ENCODE measurements at places on chromosomes 5 and 9.
A peak's percentile ranks its signal among the peaks of the same experiment; 100 is the strongest.

- no peak for DNase-seq
Measured at GRCh38 chr5:32030686-32031085, 143.4 kb downstream of the GOLPH3 start.

- DNase-seq = no peak
Measured at GRCh38 chr9:97140566-97140965, 101.6 kb upstream of the CTSV start.

- no peak for DNase-seq
Measured at GRCh38 chr5:169635936-169636335, 1.1 kb upstream of the DOCK2 start.

DNA sequence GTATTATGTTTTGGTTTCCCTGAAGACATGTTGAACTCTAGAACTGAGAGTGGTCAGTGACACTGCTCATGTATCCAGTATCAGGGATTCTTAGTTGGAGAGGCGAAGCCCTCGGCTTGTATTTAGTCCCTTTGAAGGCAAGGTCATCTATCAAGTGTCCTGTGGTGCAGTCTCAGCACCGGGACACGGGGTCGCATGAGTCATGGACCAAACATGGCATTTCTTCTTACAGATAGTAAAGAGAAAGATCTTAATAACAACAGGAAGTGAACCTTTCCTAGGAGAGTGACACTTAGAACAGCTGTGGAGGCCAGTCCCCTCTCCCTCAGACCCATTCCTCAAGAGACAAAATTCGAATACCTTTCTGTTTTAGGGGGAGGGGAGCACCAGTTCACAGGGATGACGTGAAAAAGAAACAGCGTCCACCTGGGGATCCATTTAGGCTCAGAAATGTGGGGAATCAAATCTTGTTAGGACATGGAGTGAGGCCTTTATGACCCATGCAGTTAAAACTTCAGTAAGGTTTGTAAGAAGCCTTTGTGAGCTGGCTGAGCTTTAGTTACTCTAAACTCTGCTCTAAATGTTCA, 86.5 kb downstream of the ADGRV1 start:
- no peak for DNase-seq

DNA sequence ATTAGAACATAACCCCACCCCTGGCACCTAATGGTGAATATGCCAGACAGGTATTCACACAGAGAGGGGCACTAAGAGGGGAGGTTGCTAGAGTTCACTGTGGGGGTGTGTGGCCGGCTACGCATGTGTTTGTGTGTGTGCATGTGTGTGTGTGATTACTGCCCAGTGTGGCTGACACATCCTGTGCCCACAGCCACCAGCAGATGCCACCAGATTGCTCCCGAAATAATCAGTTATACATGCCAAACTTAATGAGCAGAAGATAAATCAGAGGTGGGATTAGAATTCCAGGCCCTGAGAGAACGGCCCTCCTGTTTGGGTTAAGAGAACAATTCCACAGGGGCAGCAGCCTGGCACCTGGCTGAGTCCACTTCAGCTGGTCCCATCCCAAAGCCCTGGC, 91.8 kb upstream of the TBCA start:
- no peak for DNase-seq

DNA sequence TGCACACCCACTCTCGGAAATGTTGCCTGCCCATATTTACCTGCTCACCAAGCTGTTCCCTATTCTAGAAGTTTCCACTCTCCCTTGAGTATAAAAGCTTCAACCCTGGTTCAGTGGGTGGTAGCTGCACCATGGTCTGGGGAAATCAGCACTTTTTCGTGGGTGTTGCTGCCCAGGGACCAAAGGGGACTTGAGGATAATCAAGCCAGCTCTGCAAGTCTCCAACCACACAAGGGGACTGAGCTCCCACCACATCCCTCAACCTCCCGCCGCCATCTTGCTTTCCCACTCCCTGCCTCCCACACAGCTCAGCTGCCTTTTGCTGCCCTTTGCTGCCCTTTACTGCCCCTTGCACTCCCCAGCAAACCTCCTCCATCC, 210.0 kb downstream of the AUH start:
- peak; percentile 73 for DNase-seq

GRCh38 chr5:132498686-132499271, 8.2 kb upstream of the IRF1 start:
- DNase-seq = peak; percentile 60

GRCh38 chr9:128607642-128608350, 48.9 kb downstream of the DYNC2I2 start:
- no peak for DNase-seq

DNA sequence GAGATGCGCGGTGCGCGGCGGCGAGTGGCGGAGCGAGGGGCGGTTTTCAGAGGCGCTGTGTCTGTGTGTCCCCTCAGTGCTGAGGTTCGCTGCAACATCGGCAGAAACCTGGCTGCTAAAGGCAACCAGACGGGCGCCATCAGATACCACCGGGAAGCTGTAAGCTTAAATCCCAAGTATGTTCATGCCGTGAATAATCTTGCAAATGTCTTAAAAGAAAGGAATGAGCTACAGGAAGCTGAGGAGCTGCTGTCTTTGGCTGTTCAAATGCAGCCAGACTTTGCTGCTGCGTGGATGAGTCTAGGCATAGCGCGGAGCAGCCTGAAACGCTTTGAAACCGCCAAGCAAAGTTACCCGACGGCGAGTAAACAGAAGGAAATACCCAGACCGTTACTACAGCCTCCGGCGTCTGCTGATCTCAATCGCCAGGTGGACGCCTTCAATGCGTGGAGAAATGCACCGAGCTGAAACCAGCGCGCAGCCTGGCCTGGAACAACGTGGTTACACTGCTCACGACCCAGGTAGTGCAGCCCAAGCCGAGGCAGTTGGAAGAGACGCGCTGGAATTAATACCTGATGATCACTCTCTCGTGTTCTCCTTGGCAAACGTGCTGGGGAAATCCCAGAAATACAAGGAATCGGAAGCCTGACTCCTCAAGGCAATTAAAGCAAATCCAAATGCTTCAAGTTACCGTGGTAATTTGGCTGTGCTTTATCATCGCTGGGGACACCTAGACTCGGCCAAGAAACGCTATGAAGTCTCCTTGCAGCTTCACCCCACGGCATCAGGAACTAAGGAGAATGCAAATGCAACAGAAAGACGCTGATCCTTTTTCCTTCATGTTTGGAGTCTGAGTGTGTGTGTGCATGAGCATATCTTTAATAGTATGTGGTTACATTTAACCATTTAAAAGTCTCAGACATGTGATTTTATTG, 15.9 kb downstream of the OR2V1 start:
- DNase-seq = peak; percentile 60

- DNase-seq = no peak
Measured at GRCh38 chr9:119701651-119702050, 332.4 kb upstream of the BRINP1 start.

- no peak for DNase-seq
Measured at GRCh38 chr5:15835514-15835913, 335.5 kb downstream of the FBXL7 start.

- DNase-seq = no peak
Measured at GRCh38 chr5:78320401-78320800, 25.9 kb upstream of the AP3B1 start.

DNA sequence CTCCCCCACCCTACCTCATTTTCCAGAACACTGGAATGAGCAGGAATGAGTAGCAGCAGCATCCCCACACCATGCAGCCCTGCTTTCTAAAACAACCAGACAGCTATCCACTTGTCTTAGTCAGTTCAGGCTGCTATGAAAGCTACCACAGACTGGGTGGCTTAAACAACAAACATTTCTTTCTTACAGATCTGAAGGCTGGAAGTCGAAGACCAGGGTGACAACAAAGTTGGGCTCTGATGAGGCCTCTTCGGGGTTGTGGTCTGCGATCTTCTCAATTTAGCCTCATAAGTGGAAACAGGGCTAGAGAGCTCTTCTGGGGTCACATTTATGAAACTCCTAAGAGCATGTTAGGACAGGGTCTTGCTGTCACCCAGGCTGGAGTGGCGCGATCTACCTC, 38.9 kb downstream of the LPAR1 start:
- no peak for DNase-seq

DNA sequence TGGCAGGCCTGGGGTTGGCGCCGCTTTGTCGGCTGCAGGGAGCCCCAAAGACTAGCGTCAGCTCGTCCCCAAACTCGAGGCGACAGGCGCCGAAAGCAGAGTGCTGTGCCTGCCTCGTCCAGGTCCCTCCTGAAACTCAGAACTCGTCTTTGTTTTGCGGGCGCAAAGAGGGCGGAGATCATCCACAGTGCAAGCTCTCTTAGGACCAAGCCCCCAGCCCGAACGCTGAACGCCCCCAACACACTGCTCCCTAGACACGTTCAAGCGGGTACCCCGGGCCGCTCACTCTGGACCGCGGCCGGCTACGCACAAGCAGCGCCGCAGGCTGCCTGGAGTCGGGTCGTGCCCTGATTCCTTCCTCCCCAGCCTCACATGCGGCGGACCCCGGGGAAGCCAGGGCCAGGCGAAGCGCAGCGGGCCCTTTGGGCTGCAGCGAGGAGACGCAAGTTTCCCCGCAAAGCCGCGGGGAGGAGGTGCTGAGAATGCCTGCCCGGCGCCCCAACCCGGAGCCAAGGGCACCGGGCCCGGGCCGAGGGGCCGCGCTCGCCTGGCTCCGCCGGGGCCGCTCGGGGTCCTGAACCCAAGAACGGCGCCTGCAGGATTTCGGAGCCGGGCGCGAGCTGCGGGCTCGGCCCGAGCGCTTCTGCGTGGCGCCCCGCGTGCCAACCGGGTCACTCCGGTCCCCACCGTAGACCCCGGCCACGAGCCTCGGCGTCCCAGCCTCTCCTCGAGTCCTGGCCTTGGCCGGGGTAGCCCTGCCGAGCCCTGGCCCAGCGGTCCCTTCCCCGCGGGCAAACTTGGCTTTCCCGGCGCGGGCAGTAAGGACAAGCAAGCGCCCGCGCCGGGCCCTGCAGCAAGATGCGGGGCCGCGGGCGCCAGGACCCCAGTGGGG, 738 bp downstream of the FSTL4 start:
- peak; percentile 56 for DNase-seq

DNA sequence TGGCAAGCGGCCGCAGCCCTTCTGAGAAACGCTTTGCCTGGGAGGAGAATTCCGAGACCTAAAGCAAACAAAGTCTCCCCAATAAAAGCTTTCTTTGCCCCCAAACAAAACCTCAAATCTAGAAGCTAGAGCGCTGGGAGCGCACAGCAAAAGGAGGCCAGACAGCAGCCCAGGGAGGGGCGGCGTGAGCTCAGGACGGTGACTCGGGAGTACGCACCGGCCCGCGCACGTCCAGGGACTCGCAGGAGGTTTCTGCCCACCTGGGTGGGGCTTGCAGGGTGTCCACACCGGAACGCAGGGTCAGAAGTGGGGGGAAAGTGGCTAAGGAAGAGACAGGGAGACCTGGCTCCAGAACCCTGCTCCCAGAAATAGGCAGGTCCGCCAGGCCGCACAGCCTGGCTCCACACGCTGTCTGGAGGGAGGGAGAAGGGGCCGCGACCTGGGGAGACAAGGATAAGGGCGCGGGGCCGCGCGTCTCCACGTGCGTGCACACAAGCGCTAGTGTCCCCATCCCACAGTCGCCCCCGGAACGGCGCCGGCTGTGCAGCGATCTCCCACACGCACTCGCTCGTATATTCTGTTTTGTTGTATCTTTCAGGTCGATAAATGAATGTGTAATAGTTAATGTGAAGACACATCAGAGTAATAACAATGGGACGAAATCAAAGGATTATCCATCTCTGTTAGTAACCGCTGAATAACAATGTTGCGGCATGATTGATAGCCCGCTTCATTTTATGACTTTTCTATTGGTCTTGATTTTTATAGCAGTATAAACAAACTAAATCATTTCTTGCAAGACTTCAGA, 2.3 kb upstream of the OTP start:
- no peak for DNase-seq

- no peak for DNase-seq
Measured at GRCh38 chr9:98291820-98292219, 36.4 kb upstream of the TBC1D2 start.

- no peak for DNase-seq
Measured at GRCh38 chr9:111038331-111039230, at the start of gene LPAR1. LPAR1 (minus strand) TSS chr9:111038470; CDS start chr9:110972117, 66,353 bp downstream.

DNA sequence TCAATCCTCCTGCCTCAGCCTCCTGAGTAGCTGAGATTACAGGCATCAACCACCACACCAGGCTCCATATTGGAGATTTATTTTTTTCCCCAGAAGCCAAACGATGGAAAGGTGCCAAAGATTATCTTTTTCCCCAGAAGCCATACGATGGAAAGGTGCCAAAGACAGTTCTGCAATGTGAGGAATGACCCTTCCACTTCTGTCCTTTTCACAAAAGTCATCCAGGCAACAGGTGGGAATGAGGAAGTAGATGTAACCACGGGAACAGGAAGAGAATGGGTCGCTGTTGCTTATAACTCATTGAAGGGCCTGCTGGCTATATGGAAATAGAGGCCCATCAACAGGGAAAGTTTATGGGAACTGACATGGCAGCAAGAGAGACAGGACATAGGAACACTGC, 233.7 kb upstream of the MSX2 start:
- DNase-seq = no peak

DNA sequence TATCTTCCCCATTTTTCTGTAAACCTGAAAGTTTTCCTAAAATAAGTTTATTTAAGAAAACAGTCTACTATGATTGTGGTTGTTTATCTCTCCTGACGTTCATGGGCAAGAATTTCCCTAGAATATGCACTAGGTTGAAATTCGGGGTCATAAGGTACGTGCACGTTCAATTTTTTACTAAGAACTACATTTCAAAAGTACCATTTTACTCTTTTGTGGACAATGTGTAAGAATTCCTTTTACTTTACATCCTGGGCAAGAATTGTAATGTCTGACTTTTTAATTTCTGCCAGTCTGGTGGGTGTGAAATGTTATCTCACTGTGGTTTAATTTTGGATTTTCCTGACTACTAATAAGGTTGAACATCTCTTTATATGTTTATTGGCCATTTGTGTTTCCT, 12.4 kb downstream of the IL5 start:
- DNase-seq = peak; percentile 37

DNA sequence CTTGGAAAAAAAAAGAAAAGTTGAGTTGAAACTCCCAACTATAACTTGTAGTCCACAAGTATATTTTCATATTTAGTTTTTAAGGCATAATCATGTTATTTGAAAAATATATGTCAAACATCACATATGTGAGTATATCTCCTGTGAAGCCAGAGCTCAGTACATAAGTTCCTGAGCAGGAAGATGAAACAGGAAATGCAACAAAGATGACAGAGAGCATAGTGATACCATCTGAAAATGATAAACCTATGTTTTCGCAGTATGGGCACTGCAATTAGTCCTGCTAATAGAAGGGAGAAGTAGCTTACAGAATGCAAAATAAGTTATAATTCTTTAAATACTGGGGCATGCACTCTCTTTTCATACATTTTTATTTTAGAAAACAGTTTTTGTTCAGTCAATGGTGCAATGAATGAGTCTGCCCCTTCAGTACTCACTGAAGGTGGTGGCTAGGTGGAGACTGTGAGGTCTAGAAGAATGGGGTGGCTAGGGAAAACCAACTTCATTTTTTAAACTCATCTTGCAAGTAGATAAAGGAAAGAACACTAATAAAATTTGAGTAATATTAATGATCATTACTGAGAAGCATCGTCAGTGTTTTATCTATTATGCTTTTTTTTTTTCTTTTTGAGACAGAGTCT, 54.1 kb upstream of the FYB1 start:
- no peak for DNase-seq
